ENCODE measurements at places on chromosomes 6 and 20.

DNA sequence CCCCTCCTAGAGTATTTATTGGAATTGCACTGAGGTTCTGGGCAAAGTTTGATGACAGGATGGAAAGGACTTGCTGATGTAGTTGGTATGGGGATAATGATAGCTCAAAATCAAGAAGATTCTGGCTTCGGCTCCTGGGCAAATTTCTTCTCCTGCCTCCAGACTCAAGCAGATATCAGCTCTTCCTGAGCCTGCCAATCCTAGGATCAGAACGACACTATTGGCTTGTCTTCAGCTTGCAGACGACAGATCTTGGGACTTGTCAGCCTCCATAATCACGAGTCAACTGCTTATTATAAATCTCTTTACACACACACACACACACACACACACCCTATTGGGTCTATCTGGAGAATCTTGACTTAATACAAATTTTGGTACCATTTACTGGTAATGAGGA is 131.1 kb downstream of the PREX1 start:
- no peak for DNase-seq

GRCh38 chr6:82000551-82000950 is 247.0 kb downstream of the IBTK start:
- no peak for DNase-seq

DNA sequence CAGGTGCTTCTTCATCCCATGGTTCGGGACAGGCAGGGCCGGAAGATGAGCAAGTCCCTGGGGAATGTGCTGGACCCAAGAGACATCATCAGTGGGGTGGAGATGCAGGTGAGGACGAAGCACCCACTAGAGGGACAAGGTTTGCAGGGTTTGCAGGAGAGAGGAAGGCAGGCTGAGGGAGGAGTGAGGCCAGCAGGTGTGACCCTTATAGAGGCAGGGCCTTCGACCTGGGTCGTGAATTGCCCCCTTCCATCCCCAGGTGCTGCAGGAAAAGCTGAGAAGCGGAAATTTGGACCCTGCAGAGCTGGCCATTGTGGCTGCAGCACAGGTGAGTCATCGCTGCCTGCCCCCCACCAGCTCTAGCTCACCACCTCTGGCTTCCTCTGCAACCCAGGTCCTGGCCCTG is 8.4 kb downstream of the VARS2 start:
- DNase-seq, result no peak

DNA sequence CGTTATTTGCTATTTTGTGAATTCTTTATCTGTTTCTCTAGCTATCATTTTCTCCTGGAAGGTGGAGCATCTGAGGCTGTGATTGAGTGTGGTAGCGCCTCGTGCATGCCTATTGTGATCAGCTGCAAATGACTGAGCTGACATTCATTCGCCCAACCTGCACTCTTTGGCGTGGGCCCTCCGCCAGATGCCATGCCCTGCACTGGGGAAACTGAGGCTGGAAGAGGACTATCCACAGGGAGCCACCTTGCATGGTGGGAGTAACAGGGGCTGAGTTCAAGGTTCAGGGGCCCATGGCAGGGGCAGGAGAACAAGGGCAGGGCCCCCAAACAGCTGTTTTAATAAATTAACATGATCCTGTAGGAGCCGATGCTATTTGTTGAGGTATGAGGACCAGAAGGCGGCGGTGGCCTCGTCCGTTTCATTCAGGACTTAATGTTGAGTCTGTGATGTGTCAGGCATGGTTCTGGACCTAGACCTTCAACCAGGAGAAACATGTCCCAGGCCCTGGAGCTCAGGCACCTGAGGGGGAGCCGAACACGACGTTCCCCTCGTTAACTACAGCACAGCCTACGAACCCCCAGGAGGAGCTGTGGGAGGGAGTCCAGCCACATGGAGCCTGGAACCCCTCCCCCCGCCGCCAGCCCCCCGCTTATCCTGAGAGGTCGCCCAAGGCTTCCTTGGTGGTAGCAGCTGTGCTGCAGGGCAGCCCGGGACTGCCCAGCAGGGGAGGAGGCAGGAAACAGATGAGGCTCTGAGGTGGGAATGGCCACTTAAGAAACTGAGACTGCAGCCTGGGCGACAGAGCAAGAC is 242.9 kb downstream of the CDH4 start:
- no peak for DNase-seq

- no peak for DNase-seq
Observed at GRCh38 chr6:75770844-75771243, 21.8 kb downstream of the MYO6 start.

DNA sequence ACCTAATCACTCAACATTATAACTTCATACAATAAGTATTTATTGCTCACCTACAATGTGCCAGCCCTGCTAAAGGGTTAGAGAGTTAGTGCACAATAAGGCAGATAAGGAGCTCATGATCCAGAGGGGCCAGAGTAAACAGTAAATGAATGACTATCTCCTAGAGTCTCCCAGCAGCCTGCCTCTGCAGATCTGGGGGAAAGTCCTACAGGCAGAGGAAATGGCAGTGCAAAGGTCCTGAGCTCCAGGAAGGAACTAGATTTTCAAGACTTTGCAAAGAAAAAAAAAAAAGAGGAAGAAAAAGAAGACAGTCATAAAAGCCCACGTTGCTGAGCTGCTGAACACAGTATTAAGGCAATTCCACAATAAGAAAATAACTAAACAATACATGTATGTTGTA is 160.1 kb downstream of the SIM1 start:
- DNase-seq, result no peak

- DNase-seq, result no peak
Observed at GRCh38 chr6:36243562-36244212, 26.2 kb upstream of the PNPLA1 start.

GRCh38 chr20:48031122-48031521 is 245.8 kb upstream of the SULF2 start:
- no peak for DNase-seq

DNA sequence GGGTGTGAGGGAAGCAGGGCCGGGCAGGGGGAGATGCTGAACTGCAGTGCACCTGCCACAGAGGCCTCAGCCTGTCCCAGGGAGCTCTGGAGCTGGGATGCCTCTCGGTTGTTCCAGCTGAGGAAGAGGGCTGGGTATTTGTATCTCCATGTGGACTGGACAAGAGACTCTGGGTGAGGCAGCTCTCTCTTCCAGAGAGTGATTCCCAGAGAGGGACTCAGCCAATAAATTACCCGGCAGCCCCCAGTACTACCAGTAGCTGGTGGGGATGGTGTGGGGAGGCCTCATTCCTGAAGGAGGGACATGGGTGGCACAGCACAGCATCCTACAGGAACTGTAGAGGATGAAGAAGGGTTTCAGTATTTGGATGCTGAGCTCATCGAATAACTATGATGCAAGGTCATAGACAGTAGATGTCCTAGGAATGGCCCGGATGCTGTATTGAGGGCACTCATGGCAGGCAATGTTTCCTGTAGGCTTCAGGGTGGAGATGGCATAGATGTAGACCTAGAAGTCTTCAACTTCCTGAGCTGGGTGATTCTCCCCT is 1.4 kb downstream of the FGD2 start:
- no peak for DNase-seq

DNA sequence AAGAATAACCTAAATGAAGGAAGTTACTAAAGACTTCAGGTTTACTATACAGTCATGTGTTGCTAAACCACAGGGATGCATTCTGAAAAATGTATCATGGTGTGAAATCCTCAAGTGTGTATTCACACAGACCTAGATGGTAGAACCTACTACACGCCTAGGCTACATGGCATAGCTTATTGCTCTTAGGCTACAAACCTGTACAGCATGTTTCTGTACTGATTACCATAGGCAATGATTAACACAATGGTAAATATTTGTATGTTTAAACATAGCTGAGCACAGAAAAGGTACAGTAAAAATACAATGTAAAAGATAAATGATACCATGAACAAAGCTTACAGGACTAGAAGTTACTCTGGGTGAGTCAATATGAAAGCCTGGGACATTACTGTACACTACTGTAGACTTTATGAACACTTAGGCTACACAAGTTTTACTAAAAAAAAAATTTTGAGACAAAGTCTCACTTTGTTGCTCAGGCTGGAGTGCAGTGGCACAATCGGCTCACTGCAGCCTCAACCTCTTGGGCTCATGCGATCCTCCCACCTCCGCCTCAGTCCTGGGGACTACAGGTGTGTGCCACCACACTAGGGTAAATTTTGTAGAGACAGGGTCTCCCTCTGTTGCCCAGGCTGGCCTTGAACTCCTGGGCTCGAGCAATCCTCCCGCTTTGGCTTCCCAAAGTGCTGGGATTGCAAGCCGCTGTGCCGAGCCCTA is 36.0 kb downstream of the ADNP start:
- no peak for DNase-seq

DNA sequence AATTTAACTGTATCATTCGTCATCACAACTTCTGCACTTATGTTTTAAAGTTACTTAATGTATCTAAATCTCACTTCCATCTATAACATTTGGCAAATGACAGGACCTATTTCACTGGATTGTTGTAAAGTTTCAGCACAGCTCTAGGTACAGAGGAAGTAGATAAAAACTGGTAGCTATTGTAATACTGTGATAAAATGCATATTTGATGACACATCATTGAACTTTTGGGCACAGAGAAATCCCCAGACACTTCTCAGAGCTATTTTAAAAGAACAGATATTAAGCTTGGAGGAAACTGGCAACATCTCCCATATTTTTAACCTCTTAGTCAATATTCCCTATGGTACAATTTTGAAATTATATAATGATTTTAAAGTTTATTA is 138.7 kb downstream of the RFPL4B start:
- DNase-seq, result no peak

- no peak for DNase-seq
Observed at GRCh38 chr6:55584654-55585354, 5.8 kb upstream of the HMGCLL1 start.

GRCh38 chr20:25695532-25696370 is 902 bp downstream of the ZNF337 start:
- no peak for DNase-seq

GRCh38 chr20:63617876-63618265 is 9.0 kb downstream of the GMEB2 start:
- no peak for DNase-seq

- no peak for DNase-seq
Observed at GRCh38 chr6:162343936-162344645, 383.5 kb downstream of the PRKN start.

GRCh38 chr6:143691900-143692636 is 14.3 kb downstream of the PHACTR2 start:
- DNase-seq, result no peak

- no peak for DNase-seq
Observed at GRCh38 chr6:3414327-3415081, 42.3 kb downstream of the SLC22A23 start.

DNA sequence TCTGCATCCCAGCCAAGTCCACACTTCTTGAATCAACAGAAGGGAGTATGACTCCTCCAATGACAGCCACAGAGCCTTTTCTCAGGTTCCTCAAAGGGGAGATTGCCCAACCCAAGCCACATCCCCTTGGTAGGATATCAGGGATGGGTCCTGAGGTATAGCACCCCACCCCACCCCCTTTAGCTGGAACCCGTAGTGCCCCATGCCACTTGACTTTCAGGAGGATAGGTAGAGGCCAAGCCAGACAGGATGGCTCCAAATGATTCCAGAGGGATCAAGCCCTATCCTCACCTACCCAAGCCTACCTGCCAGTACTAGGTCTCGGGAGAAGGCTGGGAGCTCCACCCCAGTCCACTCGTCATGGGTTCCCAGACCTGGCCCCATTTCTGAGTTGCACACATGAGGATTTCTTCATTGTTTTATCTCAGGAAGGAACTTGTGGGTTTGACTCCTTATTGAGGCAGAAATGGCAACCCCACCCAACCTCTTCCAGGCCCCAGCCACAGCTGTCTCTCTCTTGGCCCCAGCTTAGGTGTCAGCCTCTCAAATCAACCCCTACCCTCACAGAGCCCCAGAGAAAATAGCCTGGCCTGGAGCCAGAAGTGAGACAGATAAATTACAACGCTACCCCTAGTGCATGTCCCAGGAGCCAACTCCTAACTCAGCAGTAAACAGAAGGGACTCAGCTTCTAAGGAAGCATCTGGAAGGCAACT is 3.6 kb downstream of the CCND3 start:
- DNase-seq, result no peak

GRCh38 chr6:169997187-169997929 is 245.9 kb downstream of the ERMARD start:
- DNase-seq, result no peak

GRCh38 chr6:35962779-35963560 is 42.1 kb upstream of the SRPK1 start:
- no peak for DNase-seq

- no peak for DNase-seq
Observed at GRCh38 chr20:36093804-36094145, 60.8 kb upstream of the EPB41L1 start.

GRCh38 chr6:168372889-168373288 is 53.3 kb upstream of the DACT2 start:
- DNase-seq, result no peak

DNA sequence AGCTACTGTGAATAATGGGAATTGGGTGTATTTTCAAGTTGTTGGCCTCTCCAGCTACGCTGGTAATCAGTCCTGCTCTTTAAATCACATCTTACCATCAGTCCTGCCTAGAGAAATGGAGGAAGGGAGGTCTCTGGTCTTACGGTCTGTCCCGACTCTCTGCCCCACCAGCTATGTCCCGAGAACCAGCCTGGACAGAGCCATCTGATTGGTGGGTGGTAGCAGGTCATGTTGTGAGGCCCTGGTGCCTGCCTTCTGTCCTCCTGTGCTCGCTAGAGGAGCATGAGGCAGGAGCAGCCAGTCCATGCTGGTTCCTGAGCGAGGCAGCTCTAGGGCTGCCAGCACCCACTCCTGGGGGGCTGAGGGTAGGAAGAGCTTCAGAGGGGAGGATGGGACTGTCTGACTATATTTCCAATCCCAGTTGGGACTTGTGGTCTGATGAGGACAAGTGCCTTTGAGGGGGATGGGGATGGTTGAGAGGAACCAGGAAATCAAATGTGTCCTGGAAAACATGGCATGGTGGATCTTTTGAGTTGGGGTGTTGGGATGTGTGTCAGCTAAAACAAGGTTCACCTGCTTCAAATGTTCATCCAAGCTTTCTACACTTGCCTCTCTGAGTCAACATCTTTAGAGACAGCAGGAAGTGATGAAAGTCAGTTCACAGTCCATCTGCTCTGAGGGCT is 33.0 kb downstream of the SYNJ2 start:
- no peak for DNase-seq

DNA sequence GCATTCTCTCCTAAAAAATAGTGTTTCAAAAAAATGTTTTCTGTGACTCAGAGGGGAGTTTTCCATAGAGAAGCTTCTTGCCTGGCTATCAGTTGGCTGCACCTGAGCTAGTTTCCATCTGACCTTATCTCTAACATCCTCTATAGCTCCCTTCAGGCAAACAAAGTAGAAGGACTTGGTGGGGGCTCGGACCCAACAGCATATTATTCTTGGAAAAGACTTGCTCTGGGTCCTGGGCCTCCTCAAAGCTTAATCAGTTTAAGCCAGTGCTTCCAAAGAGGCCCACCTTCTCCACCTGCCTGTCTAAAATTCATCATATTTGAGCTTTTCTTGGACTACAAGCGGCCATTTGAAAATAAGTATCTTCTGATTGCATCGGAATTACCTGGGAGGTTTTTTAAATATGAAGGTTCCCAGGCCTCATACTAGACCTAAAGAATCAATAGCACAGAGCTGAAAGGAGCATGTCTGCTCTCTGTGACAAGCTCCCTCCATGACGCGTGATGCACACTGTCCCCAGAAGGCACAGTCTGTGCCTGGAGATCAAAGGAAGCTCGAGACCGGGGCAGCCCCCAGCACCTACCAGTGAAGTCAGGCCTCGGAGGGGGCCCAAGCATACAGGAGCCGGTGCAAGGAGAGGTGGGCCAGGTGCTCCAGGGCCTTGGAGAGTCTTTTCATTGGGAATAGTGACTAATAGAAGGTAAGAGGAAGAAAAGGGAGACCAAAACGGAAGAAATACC is 80.6 kb upstream of the HIVEP1 start:
- DNase-seq, result no peak

- no peak for DNase-seq
Observed at GRCh38 chr6:96626759-96627364, 63.9 kb downstream of the FHL5 start.

- DNase-seq, result no peak
Observed at GRCh38 chr6:118677193-118677592, 25.8 kb upstream of the CEP85L start.

Data from activated CD8-positive, alpha-beta memory T cell treated with anti-CD3 and anti-CD28 coated beads for 1 hour (primary cell).